NCI-H526 treated with DMSO at 0.1 percent for 48 hours (cell line): ENCODE measurements at places on chromosomes 5 and 9.

GRCh38 chr5:153543288-153543687 is 52.8 kb downstream of the GRIA1 start:
- no peak for DNase-seq

DNA sequence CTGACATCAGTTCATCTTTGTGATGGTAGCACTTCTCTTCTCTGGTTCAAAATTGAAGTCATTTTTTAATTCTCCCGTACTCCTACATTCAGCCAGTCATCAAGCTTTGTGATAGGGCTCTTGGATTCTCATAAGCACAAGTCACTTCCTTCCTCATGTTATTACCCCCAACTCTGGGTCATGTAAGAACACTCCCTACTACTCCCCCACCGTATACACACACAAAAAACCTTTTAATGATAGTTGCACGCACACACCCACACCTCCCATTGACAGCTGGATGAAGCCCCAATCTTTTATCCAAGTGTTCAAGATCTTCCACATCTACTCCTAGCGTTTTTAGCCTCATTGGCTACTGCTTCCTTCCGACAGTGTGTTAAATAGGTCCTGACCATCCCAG is 16.8 kb downstream of the KDM3B start:
- DNase-seq = no peak

DNA sequence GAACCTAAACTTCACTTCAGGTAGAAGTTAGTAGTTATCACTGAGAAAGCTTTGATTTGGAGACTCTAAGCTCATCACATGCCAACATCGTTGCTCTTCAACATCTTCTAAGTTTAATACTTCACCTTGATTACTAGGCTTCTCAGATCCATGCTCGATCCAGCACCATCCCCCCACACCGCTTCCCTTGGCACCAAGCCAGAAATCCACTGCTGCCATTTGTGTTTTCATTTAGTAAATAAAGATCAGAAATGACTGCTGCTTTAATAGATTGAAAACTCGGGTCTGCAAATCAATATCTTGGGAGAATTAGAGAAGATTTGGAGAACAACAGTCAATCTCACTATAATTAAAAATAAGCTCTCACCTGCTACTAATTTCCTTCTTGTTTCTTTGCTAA is 214.7 kb upstream of the NR4A3 start:
- no peak for DNase-seq

- no peak for DNase-seq
Observed at GRCh38 chr5:149063896-149064478, 1.1 kb upstream of the SH3TC2 start.

DNA sequence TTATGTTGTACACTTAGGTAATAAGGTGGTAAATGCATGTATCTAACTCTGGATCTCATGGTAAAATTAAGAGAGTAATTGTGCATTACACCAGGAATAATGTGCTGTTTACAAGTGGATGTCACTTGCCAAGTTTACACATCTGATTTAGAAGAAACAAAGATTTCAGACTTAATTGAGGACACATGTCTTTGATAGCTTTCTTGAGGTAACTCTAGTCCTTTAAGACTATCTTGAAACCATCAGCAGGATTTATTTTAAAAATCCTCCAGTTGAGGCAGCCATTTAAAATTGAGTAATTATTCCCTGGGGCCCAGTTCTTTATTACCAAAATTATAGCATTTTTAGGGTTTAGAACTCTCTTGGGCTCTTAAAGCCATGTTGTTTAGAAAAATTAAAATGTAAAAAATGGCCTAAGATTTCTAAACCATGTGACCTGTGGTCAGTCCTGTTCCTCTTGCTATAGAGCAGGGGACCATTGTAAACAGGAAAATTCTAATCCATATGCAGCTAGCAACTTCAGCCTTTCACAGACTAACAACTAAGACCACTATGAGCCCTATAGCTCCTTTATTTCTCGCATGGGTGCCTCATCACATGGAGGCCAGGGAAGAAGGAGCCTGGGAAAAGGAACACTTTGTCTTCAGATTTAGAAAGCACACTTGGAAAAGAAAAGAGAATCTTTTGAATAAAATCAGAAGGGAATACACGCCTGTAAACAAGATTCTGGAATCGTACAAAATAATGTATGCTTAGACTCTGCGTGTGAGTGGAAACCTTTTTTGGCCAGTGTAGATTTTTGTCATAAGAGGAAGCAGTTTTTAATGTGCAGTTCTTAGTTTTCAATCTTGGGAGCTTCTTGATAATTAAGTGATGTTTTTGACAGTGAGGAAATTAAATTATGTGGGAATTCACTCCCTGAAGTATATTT is 71.2 kb downstream of the ZSWIM6 start:
- no peak for DNase-seq

GRCh38 chr5:15995341-15996052 is 184.1 kb downstream of the MARCHF11 start:
- DNase-seq = no peak

GRCh38 chr9:133355881-133356357 is 368 bp downstream of the SURF1 start:
- no peak for DNase-seq

GRCh38 chr9:117317192-117317591 is 97.7 kb downstream of the ASTN2 start:
- no peak for DNase-seq

- DNase-seq = no peak
Observed at GRCh38 chr5:73066466-73066865, 53.9 kb upstream of the TMEM171 start.

DNA sequence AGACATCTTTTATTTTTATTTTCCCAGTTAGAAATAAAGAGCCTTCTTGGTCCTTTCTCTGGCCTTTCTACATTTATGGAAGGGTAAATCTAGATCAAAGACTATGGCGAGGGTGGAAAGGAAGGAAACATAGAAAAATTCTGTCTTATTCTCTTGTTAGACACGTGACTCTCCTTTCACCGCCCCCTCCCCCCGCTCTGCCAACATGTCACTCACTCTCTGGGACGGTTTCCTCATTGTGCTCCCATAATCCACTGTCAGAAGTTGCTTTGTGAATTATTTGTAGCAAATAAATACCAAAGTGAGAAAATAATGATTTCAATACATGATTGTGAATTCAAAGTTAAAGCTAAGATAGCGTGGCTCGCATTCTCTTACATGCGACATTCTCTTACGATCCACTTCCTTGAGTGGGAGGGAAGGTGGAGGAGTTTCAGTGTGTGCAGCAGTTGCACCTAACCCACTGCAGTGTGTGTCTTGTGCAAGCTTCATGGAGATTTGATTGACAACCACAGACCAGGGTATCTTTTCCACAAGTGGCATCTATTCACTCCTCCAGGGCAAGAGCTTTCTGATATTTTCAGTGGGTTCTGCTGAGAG is 423.0 kb upstream of the KIF2A start:
- DNase-seq = no peak

DNA sequence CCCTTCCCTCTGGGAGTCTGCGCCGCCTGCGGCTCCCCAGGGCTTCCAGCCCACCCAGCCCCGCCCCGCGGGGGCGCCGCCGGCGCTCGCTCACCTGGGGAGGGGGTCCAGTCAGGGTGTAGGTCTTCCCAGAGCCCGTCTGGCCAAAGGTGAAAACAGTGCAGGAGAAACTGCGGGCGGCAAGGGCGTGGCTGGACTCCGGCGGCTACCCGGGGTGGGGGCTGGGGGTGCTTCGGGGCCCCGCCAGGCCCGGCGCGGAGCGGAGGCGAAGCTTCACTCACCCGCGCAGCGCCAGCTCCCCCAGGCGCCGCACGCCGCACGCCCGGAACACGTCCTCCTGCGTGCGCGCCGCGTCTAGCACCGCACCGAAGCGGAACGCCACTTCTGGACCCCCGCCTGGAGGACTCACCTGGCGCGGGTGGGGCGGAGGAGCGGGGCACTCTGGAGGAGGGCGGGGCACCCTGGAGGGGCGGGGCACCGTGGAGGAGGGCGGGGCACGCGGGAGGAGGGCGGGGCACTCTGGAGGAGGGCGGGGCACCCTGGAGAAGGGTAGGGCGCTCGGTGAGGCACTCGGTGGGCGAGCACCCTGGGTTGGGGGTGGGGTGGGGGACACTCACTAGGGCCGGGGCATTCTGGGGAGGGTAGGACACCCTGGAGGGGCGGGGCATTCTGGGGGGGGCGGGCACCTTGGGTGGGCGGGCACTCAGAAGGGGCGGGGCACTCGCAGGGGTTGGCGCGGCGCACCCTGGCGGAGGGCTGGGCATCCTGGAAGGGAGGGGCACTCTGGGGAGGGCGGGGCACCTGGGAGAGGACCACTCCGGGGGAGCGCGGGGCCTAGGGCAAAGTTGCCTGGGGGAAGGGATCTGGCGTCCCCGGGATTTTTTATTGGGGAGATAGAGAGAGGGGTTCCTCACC is 814 bp downstream of the KIF12 start:
- DNase-seq = peak; percentile 70

GRCh38 chr9:107567462-107567861 is 77.9 kb upstream of the KLF4 start:
- no peak for DNase-seq
